ENCODE measurements at places on chromosomes 1 and 21.

DNA sequence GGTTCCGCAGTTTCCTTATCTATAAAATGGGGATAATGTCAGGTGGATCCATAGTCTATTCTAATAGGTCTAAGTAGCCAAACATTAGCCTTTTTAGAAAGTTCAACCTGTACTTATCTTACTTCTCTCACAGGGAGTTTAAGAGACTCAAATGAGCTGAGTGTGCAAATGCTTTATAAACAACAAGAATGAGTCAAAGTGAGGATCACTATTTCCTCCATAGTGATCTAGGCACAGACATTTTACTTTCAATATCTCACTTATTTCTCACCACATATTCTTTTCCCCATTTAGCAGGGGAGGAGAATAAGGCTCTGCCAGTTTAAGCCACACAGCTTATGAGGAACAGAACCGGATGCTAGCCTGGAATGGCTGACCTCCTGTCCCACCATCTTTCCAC is 92.1 kb upstream of the LMO4 start:
- DNase-seq, result no peak

DNA sequence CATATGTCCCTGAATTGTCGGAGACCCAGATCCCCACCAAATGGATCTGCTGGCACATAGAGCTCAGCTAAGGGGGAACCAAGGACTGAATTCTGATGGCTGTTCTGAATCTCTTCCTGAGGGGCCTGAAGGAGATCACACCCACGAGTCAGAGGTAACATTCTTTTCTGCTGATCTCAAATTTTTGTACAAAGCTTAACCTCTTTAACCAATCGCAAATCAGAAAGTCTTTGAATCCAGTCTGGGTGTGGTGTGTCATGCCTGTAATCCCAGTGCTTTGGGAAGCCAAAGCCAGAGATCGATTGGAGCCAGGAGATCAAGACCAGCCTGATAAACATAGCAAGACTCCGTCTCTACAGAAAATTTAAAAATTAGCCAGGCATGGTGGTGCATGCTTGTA is 62.8 kb upstream of the PRRC2C start:
- no peak for DNase-seq

GRCh38 chr1:17618558-17619247 is 79.2 kb downstream of the ARHGEF10L start:
- DNase-seq, result no peak

DNA sequence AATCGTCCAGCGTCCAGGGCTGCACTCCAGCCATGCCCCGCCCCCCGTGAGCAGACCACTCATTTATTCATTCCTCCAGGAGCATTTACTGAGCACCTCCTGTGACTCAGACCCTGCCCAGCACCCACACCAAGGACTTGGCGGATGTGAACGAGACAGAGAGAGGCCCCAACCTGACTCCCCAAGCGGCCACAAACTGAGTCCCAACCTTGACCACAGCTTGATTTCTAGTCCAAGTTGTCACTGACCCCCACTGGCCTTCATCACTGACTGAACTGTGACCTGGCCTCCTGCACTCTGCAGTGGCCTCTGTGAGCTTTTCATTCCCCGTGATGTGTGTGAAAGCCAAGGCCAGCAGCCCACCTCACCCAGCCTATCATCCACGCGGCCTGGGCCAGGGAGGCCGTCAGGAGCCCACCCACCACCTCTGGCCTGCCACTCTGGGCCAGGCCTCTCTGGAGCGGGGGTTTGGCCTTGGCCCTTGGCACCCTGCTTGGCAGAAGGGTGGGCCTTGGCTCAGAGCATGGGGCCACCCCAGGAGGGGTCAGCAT is 19.3 kb upstream of the RUNX3 start:
- no peak for DNase-seq

DNA sequence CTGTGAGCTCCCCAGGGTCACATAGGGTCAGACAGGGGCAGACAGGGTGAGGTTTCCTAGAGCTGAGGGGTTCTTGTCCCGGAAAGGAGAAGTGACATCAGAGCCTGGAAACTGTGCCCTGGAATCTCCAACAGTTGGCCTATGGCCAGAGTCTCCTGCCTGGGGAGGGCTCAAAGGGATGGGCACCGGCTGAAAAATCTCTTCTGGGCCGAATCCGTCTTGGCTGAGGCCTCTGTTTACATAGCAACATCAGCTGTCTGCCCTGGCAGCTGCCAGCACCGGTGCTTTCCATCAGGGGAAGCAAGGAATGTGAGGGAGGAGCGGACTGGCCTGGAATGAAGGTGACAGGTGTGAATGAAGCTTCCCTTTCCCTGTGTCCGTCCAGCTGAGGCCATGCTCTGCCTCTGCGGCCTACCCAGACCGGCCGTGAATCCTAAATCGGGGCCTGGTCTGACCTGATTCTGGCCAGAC is 30.7 kb downstream of the VASH2 start:
- no peak for DNase-seq

DNA sequence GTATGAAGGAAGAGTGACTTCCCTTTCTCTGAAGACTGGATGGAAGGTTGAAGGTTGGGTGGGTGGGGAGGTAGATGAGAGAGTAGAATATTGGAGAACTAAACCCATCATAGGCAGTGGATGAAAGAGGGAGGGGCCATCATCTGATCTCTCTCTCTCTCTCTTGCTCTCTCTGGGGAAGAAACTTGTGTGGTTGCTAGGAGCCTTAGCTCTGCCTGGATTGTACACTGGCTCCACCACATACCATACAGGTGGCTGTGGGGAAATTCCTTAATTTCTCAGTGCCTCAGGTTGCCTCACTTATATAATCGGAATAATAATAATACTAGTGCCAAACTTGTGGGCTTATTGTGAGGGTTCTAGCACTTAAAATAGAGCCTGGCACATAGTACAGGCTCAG is 9.5 kb downstream of the XCL1 start:
- no peak for DNase-seq

DNA sequence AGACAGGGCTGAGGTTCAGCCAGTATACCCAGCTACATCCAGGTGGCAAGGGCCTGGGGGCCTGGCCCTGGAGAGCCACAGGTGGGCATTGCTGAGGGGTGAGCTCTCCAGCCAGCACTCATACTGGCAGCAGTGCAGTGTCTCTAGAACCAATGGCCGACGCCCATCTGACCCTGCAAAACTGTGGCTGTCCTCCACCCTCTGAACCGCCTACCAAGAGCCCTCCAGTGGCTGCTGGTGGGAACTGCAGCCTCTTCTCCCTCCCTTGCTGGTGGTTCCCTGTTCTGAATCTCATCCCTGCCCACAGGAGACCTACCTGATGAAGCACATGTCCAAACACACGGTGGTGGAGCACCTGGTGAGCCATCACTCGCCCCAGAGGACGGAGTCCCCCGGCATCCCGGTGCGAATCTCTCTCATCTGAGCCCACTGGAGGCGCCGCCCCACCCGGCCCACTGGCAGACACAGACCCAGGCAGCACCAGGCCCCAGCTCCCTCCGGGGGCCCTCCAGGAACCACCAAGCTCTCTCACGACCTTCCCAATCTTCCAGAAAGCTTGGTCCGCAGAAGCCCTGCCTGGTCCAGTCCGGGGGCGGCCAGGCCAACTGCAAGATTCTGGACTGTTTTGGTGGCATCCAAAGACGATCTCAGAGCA is 22.1 kb downstream of the A3GALT2 start:
- DNase-seq, result peak; percentile 39

DNA sequence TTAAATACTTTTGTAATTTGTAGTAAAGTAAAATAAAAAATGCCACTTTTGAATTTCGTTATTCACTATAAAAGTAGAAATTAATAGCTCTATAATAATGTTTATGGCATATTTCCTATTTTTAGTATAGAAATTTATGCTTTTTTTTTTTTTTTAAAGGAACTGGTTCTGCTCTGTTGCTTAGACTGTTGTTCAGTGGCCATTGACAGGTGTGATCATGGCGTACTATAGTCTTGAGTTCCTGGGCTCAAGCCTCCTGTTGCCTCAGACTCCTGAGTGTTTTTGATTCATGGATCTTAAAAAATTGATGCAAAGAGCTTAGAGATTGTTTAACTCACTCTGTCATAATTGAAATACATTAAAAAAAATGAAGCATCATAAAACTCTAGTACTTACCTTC is 53.6 kb downstream of the RPS6KC1 start:
- no peak for DNase-seq

DNA sequence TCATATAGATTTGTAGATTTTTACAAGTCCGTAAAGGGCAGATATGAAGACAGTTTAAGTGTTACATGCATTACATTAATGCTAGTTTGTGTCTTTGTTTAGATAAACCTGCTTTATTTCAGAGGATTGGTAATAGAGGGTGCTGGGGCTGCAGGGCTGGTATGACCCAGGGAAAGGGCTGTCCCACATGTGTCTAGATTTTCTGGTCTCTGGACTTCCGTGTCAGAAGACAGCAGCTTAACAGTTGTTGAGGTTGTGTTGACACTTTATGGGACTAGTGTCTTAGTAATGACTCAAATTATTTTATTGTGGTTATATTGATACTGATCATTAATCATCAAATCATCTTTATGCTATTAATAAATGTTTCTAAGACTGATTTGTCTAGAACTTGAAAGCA is 10.1 kb downstream of the PRDM2 start:
- DNase-seq, result no peak

DNA sequence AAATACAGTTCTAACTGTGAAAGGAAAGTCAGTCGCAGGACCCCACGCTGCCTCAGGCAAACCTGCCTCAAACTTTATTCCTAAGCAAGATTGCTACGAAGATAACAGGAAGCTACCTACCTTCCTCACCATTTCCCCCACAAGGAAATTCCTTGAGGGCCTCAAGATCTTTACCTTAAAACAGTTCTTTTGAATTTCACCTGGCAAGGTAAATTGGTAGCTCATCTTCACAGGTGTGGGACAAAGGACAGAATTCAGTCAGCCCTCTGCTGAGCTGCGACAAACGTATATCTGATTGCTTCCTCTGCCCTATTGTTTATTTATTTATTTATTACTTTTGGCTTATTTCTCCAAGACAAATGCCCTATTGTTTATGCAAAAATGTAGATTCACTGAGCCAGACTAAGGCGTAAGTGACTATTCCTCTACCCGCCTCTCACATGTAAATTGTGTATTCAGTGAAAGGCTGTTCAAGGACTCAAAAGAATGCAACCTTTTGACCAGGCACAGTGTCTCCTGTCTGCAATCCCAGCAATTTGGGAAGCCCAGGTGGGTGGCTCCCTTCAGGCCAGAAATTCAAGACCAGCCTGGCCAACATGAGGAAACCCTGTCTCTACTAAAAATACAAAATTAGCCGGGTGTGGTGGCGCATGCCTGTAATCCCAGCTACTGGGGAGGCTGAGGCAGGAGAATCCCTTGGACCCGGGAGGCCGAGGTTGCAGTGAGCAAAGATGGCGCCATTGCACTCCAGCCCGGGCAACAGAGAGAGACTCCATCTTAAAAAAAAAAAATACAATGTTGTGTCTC is 17.3 kb upstream of the PKNOX1 start:
- DNase-seq, result no peak

GRCh38 chr1:185741551-185741950 is 7.4 kb downstream of the HMCN1 start:
- DNase-seq, result no peak

DNA sequence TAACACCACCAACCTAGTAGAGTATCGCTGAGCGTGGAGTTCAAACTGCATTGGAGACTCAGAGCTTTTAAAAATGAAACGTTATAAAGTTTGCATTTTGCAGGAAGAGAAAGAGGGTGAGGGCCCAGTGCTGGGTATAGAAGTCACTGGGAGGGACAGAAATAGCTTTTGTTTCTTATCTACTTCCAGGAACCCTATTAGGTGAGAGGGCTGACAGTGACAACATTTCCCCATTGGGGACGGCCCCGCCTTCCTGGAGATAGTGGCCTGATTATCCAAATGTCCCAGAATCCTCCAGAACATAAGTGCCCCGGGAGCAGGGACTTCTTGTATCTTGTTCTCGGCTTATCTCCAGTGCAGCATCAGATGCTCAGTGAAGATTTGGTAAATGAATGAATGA is 574.9 kb downstream of the PTPRU start:
- DNase-seq, result no peak

GRCh38 chr1:184982002-184982954 is 8.0 kb upstream of the NIBAN1 start:
- peak; percentile 59 for DNase-seq

DNA sequence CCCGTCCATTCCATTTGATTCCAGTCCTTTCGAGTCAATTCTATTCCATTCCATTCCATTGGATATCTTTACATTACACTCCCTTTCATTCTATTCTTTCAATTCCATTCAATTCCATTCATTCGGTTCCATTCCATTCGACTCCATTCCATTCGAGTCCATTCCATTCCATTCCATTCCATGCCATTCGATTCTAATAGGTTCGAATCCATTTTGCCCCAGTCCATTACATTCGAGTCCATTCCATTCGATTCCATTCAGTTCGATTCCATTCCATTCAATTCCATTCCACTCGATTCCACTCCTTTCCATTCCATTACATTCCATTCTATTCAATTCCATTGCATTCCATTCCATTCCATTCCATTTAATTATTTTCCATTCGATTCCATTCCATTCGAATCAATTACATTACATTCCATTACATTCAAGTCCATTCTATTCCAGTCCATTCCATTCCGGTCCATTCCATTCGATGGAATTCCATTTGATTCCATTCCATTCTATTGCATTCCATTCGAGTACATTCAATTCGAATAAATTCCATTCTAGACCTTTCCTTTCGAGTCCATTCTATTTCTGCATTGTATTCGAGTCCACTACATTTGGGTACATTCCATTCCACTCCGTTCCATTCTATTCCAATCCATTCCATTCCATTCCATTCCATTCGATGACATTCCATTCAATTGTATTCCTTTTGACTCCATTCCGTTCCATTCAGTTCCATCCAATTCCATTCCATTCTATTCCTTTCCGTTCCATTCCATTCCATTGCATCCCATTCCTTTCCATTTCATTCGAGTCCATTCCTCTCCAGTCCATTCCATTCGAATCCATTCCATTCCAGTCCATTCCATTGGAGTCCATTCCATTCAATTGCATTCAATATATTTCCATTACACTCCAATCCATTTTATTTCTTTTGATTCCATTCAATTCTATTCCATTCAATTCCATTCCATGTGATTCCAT is 2604.8 kb upstream of the TPTE start:
- no peak for DNase-seq

DNA sequence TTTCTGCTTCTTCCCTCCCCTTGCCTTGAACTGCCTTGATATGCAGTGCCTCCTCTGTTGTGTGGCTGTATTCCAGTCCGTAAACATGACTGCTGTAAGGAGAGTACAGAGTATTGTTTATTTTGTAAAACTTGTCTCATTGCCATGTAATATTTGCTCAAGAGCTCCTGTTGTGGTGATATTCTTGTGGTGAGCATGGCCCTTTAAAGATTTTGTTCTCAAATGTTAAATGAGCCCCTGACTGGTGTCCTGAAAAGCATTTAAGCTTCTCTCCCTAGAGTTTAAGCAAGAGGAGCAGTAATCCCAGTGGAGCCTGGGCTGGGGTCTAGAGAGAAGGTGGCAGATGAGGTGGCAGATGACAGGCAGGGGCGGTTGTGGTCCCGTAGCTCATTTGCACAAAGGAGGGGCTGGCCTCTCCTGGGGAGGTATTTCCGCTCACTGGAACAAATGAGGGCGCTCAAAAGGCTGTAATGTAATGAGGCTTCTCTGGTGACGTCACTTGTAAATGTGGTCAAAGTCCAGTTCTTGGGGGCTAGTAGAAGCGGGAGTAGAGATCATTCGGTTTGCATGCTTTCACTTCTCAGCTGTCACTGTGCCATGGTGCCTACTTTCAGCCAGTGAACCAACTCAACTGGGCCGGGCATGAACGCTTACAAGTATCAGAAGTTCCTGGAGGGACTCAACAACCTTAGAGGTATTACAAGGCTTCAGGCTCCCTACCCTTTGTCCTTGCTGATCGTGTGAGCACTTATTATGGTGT is 46.0 kb upstream of the MACF1 start:
- peak; percentile 68 for DNase-seq

GRCh38 chr1:89201106-89201794 is 2.5 kb upstream of the GBP4 start:
- DNase-seq, result no peak

GRCh38 chr1:234256359-234256758 is 116.9 kb upstream of the COA6 start:
- DNase-seq, result no peak

All from Panc1 (cell line).